ENCODE measurements at places on chromosomes 7 and 10.
A peak's percentile ranks its signal among the peaks of the same experiment; 100 is the strongest.

- DNase-seq = peak; percentile 76
These were observed 411.5 kb upstream of the ZMIZ1 start for GRCh38 chr10:78657163-78657861.

DNA sequence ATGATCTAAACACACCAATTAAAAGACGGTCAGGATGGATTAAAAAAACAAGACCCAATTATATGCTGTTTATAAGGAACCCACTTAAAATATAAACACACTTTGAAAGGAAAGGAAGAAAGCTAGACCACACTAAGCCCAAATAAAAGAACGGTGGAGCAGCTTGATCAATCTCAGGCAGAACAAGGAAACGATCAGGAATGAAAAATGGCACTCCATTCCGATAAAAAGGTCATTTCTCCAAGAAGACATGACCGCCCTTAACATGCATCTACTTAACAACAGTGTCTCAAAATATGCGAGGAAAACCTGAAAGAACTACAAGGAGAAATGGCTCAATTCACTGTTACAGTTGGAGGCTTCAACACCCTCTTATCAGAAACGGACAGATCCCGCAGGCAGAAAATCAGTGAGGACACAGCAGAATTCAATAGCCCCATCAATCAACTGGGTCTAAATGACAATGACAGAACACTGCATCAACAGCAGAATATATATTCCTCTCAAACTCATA lies 210.0 kb downstream of the MAD1L1 start:
- DNase-seq = no peak

DNA sequence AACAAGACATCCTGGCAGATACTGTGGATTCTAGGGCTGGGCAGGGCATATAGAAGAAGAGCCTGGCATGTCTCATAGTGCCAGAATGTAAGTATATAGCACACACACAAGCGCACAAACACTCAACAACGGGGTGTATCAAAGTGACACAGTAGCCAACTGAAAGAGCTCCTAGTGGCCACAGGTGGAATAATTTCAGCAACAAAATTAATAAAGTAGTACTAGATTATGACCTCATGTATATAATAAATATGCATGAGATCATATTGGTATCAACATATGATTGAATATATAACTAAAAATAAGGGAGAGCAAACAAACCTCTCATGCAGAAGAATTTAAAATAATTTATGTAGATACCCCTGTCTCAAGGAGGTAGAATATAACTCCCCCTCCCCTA lies 72.4 kb upstream of the CXCL12 start:
- no peak for DNase-seq

DNA sequence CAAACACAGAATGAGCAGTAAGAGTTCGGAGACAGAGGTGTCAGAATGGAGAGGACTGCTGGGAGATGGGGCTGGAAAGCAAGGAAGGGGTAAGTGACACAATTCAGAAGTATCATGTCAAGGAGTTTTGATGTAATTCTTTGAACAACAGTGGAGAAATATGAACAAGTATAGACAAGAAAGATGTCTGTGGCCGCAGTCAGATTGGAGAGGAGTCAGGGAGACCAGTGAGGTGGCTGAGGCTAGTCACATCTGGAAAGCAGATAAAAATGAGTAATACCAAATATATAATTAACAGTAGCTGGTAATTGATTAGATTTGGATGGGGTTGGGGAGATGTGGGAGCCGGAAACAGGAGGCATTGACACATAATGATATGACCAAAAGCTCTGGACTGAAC lies 540.9 kb downstream of the SUGCT start:
- no peak for DNase-seq

- DNase-seq = peak; percentile 86
These were observed 48.2 kb downstream of the APBB1IP start for GRCh38 chr10:26486304-26486703.

- no peak for DNase-seq
These were observed 84.8 kb downstream of the FAM53B start for GRCh38 chr10:124659380-124659779.

- no peak for DNase-seq
These were observed 43.8 kb downstream of the STK17A start for GRCh38 chr7:43626695-43627094.

GRCh38 chr7:25181532-25181931 lies 46.8 kb downstream of the NPVF start:
- no peak for DNase-seq

- DNase-seq = no peak
These were observed 144.9 kb upstream of the MTPN start for GRCh38 chr7:136122026-136122425.

GRCh38 chr7:10146271-10146670 lies 827.4 kb upstream of the PHF14 start:
- no peak for DNase-seq

GRCh38 chr7:9505516-9505915 lies 1072.1 kb downstream of the NXPH1 start:
- no peak for DNase-seq

DNA sequence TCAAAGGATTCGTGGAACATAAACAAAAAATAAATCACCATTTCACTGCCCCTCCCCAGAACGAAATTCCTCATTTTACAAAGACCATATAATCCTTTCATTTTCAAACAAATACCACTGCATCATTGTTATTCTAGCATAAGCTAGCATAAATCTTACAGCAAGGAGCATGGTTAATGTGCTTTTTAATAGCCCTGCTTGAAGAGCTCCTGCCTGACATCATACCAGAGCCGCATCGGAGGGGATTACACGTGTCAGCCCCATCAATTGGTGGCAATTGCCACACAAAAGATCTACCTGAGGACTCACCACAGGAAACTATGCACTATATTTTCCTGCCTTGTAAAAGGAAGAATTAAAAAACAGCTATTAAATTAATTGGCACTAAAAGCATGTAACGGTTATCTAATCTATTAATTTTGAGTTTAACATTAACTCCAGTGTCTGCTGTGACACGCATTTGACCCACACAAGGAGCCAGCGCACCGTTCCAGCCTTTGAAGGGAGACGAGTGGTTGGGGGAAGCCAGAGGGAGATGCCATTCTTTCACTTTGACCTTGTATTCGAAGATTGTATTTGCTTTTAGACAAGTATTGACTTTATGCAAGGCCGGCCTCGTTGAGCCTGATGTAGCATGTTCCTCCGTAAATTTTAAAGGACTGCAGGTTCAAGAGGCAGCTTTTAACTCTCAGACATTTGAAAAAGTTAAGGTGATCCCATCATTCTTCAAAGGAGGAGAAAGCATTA lies 261.1 kb upstream of the RNF32 start:
- no peak for DNase-seq

GRCh38 chr10:106780632-106781031 lies 383.9 kb downstream of the SORCS1 start:
- no peak for DNase-seq

- no peak for DNase-seq
These were observed 185.4 kb upstream of the IMMP2L start for GRCh38 chr7:111747718-111748117.

DNA sequence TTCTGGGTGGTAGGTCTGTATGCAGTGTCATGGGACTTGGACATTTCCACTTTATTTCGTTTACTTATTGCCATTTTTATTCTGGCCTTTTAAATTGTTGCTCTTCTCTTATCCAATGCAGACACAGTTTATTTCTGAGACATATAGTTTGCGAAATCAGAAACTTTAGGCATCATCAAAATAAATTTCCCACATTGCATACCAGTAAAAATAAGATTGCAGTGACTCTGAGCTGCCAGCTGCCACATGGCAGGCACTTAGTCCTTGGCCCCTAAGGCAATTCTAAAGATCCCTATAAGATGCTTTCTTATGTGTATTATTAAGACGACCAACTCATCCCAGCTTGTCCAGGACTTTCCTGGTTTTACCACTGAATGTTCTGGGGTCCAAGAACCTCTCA lies 81.8 kb upstream of the ANKRD1 start:
- DNase-seq = no peak

DNA sequence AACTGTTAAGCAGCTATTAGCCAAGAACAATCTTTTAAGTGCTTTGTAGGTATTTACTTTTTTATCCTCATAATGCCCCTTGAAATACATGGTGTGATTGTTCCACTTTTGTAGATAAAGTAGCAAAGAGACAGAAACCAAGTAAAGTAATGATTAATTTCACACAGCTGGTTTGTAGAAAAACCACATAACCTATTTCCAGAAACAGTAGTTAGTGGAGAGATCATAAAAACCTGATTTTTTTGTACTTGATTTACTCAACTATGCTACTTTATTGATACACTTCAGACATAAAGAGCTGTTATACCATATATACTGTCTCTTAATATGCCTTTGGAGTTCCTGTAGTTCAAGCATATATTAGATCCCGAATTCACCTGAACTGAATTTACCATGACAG lies 118.4 kb downstream of the SEMA3A start:
- DNase-seq = no peak

DNA sequence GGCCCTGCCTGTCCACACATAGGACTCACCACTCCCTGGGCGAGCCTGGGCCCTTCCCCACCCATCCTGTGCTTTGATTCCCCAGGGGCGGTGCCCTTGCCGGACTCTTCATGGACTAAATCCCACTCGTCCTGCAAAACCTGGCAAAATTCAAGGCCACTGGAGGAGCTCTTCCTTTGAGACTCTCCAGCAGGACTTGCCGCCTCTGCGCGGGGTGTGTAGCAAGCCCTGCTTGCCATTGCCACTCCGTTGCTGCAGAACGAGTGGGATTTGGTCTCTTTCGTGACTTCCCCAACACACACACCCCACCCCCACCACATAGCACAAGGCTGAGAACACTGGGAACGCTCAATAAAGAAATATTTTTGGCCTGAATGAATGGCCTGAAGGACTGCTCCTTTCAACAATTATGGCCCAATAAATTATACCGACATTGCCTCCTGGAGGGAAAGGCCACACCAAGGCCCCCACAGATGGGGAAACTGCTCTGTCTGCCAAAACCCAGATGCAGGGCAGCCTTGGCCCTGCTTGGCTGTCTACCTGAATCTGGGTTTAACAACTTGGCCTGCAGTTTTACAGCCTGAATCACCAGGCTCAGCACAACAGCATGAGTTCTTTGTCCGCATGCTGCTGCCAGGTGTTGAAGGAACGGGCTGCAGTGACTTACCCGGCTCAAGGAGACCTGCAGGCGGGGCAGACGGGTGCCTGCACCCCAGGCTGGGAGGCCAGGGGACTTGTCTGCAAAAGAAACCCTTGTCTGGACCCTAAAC lies 72.8 kb upstream of the KAT6B start:
- DNase-seq = peak; percentile 56

DNA sequence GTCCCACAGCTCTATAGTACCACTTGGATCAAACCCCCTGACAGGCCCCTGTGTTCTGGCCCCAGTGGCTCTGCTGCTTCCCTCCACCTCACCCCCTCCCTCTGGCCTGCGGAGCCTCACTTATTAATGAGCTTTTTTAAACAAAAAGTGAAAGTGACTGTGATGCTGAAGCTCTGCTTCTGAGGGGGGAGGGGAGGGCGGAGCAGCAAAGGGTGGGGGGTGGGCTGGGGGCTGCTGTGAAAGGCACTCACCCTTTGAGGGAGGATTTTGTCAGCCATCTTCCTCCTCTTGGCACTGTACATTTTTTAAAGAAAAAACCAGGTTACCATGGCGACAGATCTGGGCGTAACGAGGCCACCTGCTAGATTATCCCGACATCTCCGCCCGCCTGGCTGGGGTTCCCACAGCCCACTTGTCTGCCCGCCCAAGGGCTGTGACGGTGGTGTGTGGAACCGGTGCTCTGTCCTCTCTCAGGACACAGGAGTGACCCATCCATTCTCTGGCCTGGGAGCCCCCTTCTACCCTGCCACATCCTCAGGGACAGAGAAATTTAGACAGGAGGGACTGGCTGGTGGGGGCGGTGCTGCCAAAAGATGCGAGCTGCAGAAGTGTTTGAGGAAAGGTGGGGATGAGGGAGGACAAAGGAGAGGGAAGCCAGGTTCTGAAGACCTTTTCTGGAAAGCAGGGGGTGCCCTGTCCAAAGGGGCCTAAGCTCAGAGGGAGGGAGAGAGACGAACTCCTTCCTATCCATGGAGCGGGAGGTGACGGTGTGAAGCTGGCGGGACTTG lies 4.9 kb downstream of the SMARCD3 start:
- peak; percentile 27 for DNase-seq

- no peak for DNase-seq
These were observed 128.8 kb downstream of the CALN1 start for GRCh38 chr7:72283309-72283708.

- DNase-seq = peak; percentile 45
These were observed 275.1 kb upstream of the KLF14 start for GRCh38 chr7:131008840-131009711.

DNA sequence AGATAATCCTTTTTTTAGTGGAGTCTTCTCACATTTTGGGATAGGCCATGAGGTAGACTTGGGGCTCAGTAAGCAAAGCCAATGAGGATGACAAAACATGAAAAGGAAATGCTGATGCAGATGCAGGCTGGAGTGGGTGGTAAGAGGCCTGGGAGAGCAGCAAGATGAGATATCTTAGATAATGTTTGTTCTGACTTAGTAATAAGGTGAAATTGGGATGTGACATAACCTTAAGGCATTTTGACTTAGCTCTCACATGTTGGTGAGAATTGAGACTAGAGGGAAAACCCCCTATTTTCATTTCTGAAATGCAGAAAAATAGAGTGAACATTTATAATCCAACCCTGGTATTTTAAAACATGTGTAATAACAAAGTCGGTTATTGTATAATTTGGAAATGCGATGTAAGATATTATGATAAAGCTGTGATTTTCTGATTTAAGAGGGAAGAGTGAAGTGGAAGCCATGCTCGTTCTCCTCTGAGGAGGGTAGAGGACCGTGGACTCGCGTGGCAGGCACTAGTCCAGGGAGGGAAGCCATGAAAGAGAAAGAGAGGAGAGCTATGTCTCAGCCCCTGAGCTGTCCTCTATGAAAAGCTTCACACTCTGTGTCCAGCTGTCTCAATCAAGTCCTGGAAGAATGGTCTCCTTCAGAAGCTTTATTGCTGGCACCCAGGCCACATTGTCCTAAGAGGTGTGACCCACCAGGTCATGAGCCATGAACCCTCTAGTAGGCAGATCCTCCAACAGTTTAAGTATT lies 57.3 kb downstream of the ST7 start:
- DNase-seq = no peak

DNA sequence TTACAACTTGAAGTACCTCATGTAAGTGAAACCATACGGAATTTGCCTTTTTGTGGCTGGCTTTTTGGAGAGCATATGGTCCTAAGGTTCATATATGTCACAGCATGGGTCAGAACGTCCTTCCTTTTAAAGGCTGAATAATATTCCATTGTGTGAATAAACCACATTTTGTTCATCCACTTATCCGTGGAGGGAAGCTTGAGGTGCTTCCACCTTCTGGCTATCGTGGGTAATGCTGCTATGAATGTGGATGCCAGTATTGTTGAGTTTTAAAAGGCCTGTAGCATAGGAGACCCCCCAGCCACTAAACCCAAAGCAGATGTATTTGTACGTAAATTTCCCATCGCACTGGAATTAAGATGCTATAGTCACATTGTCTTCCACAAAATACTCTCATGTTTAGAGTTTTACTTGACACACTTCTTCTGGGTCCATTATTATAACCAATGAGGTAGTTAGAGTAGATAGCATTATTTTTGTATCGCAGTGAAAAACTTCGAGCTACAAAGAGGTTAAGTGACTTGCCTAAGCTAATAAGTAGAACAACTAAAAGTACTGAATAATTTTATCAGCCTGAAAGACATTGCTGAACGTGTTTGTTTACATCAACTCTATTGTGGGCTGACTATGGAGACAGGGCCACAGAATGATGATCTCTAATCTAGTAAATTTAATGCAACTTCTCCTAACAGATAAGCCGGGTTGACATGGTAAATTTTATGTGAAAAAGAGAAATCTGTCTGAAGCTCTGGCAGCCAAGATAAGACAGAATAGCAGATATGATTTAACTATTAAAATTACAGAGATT lies 183.0 kb upstream of the CTBP2 start:
- DNase-seq = peak; percentile 34
